Progenitor cell of endocrine pancreas (in vitro differentiated cells): ENCODE measurements at places on chromosomes 2 and 18. TPM values are rescaled to one million over a fixed set of nuclear protein-coding genes. Genes with fewer than 3 reads are reported as not detected.

The GALR1 gene
- total RNA-seq = 2.9 and 4.0 TPM in 2 replicates

DNA sequence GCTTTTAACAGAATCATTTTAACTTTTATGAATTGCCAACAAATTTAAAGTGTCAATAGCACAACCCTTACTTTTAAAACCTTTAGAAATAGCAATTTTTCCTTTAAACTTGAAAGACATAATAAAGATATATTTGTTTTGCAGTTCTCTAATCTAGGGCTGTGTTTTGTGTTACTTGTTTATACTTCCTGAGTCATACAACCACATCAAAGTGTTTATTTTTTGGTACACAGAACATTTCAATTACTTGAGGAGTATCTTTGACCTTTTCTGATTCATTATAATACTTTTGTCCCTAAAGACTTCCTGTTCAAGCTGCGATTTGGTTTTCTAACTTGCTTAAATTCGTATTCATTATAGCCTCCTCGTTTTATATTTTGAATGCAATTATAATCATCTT lies 21.8 kb downstream of the TYW5 start:
- peaks cover 8% of the 10 kb centered on the region for H3K4me1 ChIP-seq
- peaks cover 14% of the 10 kb centered on the region for H3K36me3 ChIP-seq
- DNase-seq = no peak

DNA sequence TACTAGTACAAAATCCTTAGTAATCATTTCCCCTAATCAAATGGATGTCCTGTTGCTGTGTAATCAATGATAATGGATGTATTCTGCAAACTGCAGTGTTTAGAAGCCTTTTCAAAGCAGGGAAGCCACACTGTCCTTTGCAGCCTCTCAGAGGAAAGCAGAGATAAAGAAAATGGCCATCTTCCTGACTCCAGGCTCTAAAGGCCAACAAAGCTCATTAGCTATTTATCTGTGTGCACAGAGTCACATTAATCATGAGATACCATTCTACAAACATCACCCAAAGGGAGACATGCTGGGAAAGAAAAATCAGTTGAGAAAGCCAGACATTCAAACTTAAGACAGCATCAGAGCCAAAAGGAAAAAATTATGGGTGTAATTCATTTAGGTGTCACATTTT lies 165.0 kb downstream of the RAD51AP2 start:
- peaks cover 19% of the 10 kb centered on the region for H3K4me1 ChIP-seq
- DNase-seq = no peak

DNA sequence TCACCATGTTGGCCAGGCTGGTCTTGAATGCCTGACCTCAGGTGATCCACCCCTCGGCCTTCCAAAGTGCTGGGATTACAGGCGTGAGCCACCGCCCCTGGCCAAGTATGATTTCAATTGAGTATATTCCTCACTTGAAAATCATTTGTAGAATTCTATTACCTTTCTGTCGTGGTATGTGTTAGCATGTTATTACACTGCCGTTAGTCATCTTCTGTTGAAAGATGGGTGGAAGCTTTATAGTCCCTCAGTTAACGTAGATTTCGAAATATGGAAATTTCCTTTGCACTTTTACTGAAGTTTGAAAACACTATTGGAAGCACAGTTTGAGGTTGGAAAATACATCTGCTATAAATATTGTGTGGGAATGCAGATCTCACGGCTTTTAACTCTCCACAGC lies 14.7 kb downstream of the NIFK start:
- peaks cover 1% of the 10 kb centered on the region for H3K36me3 ChIP-seq
- H3K27ac ChIP-seq = no peak overlapping the region
- H3K4me3 ChIP-seq = no peak overlapping the region
- no peaks in the 10 kb centered on the region for H3K4me1 ChIP-seq
- DNase-seq = no peak

The SULT1C3 gene
- total RNA-seq = not detected in 2 replicates

DNA sequence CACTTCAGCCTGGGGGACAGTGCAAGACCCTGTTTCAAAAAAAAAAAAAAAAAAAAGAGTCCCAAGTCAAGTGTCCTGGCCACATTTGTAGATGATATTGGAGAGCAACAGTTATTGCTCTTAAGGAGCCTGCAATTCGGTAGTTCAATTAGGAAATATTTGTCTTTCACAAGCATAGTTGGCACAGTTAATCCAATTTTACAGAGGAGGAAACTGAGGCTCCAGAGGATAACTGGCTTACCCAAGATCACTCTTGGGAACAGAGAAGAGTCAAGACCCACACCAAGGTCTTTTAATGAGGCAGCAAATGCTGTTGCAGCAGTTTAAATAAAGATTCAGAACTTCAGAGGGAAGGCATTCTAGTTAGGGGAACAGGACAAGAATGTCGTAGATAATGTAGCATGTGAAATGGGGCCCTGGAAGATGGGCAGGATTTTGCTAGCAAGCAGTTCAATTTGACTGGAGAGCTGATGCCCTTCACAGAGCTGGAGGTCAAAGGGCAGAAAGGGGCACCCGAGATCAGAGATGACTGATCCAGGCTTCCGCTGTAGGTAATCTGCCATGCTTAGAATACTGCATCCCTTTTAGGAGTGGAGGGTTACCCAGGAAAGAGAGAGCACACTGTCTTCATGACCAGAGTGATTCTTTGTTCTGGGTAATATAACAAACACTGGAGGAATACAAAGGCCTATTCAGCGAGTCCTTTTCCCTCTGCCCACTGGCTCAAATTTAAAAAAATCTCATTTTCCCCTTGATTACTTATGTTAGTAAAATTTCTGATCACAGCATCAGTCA lies 3.0 kb downstream of the NPC1 start:
- DNase-seq = no peak
- peaks cover 3% of the 10 kb centered on the region for H3K36me3 ChIP-seq
- H3K4me1 ChIP-seq = peaks cover 24% of the 10 kb centered on the region
- peaks cover 12% of the 10 kb centered on the region for H3K27me3 ChIP-seq

The TSGA10 gene
- 12.3 and 13.8 TPM in 2 replicates for total RNA-seq

DNA sequence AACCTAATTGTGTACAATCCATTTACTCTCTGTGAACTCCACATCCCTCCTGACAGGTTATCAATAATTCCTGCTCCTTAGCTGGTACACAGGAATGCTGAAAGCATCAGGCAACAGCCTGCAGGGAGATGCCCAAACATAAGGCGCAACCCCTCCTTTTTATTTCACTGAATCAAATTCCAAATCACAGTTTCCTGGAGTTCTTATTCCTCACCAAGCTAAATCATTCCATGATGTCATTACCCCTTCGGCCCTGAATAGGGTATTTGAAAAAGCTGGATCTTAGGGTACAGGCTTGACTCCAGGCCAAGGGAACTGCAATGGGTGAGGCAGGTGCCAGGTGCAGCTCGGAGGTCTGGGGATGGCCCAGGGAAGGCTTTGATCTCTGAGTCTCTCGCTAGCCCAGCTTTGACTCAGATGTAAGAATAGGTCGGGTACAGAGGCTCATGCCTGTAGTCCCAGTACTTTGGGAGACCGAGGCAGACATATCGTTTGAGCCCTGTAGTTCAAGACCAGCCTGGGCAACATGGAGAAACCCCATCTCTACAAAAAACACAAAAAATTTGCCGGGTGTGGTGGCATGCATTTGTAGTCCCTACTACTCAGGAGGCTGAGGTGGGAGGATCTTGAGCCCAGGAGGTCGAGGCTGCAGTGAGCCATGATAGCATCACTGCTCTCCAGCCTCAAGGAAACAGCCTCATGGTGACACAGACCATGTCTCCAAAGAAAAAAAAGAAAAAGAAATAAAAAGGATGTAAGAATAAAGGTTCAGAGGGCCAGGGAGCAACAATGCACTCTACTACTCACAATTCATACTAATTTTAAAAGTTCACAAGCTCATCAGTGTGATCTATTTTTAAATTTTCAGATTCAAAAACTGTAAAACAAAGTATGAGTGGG lies 6.8 kb downstream of the FHL2 start:
- no peak overlapping the region for H3K27ac ChIP-seq
- no peak for DNase-seq
- no peaks in the 10 kb centered on the region for H3K36me3 ChIP-seq
- H3K27me3 ChIP-seq = peaks cover 16% of the 10 kb centered on the region

GRCh38 chr2:212958133-212958532 lies 193.3 kb downstream of the IKZF2 start:
- no peak overlapping the region for H3K27ac ChIP-seq
- H3K27me3 ChIP-seq = no peaks in the 10 kb centered on the region
- no peaks in the 10 kb centered on the region for H3K36me3 ChIP-seq
- H3K4me1 ChIP-seq = peaks cover 2% of the 10 kb centered on the region
- no peak for DNase-seq
- H3K4me3 ChIP-seq = no peak overlapping the region

The HK2 gene
- total RNA-seq = 18.2 and 20.0 TPM in 2 replicates

- no peak overlapping the region for H3K27ac ChIP-seq
- H3K27me3 ChIP-seq = peaks cover 3% of the 10 kb centered on the region
- H3K4me1 ChIP-seq = peaks cover 5% of the 10 kb centered on the region
- no peak overlapping the region for H3K4me3 ChIP-seq
- DNase-seq = no peak
These were observed 96.8 kb downstream of the ADD2 start for GRCh38 chr2:70671092-70671675.

DNA sequence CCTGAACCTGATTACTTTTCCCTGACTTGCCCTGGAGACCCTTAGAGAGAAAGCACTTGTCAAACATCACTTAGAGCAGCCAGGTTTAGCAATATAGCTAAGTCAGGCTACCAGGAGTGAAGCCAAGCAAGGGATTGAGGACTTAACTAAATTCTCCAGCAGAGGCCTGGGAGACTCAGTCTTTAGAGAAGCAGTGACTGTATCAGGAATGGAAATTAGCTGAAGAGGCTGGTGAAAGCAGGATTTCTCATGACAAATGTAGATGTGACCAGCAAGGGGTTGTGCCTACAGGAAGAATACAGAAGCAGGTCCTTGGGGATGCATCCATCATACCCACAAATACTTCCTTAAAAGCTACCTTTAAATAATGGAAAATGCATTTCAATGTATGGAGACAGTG lies 368.9 kb upstream of the MEIS1 start:
- H3K27me3 ChIP-seq = peaks cover 7% of the 10 kb centered on the region
- H3K36me3 ChIP-seq = no peaks in the 10 kb centered on the region
- H3K4me3 ChIP-seq = no peak overlapping the region
- H3K27ac ChIP-seq = no peak overlapping the region
- no peak for DNase-seq
- H3K4me1 ChIP-seq = peaks cover 10% of the 10 kb centered on the region

DNA sequence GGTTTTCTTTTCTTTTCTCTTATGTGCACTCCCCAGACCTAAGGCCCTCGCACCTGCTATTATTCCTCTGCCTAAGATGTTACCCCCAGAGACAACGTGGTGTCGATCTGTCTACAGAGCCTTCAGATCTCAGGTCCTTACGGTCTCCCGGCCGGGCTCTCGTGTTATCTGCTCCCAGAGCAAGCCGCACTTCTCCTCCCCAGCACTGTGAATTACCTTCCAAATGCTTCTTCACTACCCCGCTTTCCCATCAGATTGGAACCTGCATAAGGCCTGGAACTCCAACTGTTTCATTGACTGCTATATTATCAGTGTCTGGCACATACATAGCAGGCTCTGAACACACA lies 71.2 kb upstream of the ODC1 start:
- peaks cover 2% of the 10 kb centered on the region for H3K36me3 ChIP-seq
- no peak overlapping the region for H3K4me3 ChIP-seq
- H3K4me1 ChIP-seq = no peaks in the 10 kb centered on the region
- H3K27ac ChIP-seq = no peak overlapping the region
- H3K27me3 ChIP-seq = peaks cover 7% of the 10 kb centered on the region
- DNase-seq = no peak

The TRIM43 gene
- not detected in 2 replicates for total RNA-seq

The SPTBN1 gene
- 283 and 287 TPM in 2 replicates for total RNA-seq

GRCh38 chr2:36562240-36562639 lies 35.7 kb downstream of the FEZ2 start:
- H3K36me3 ChIP-seq = peaks cover 24% of the 10 kb centered on the region
- no peak for DNase-seq
- H3K27me3 ChIP-seq = no peaks in the 10 kb centered on the region
- no peak overlapping the region for H3K27ac ChIP-seq

- no peak for DNase-seq
- H3K36me3 ChIP-seq = no peaks in the 10 kb centered on the region
- no peak overlapping the region for H3K4me3 ChIP-seq
- H3K27ac ChIP-seq = no peak overlapping the region
These were observed 57.0 kb downstream of the ICOS start for GRCh38 chr2:203993560-203993959.

The DNAJC5G gene
- not detected in 2 replicates for total RNA-seq

GRCh38 chr2:203338322-203338721 lies 10.1 kb downstream of the ABI2 start:
- H3K27ac ChIP-seq = no peak overlapping the region
- H3K4me1 ChIP-seq = peaks cover 3% of the 10 kb centered on the region
- H3K36me3 ChIP-seq = peaks cover 20% of the 10 kb centered on the region
- DNase-seq = no peak

- H3K27ac ChIP-seq = no peak overlapping the region
- DNase-seq = peak; percentile 24
- H3K36me3 ChIP-seq = no peaks in the 10 kb centered on the region
- H3K27me3 ChIP-seq = peaks cover 2% of the 10 kb centered on the region
- H3K4me1 ChIP-seq = no peaks in the 10 kb centered on the region
These were observed 26.0 kb upstream of the IL37 start for GRCh38 chr2:112884869-112885505.

DNA sequence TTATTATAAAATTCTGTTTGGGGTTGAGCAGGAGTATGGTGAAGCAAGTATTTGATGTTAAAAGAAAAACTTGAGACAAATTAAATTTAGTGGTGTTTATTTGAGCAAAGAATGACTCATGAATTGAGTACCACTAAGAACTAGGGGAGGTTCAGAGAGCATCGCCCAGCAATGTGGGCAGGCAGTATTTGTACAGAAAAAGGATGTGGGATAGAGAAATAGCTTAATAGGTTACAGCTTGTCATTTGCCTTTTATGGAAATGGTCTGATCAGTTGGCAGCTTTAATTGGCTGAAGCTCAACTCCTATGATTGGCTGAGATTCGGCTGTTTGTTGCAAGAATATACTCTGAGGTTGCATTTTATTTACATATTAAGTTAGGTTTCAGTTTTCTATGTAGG lies 68.2 kb downstream of the LRATD1 start:
- H3K4me1 ChIP-seq = no peaks in the 10 kb centered on the region
- no peaks in the 10 kb centered on the region for H3K27me3 ChIP-seq
- DNase-seq = no peak
- no peak overlapping the region for H3K27ac ChIP-seq

DNA sequence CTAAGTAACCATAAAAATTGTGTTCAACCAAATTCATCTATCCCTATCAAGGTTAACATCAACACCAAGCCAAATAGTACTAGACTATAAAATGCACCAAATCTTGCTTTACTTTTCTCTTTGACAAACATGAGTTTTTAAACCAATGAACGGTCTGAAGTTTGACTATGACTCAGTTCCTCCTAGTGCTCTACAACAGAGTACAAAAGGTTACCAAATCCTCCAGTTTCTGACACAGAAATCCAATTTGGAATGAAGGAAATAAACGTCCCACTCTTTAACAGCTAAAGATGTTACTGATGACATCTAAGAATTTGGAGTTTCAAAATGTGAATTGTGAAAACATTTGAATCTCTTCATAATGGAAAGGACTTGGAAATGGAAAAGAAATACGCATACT lies 11.8 kb upstream of the ACVR1 start:
- H3K27me3 ChIP-seq = no peaks in the 10 kb centered on the region
- peaks cover 3% of the 10 kb centered on the region for H3K4me1 ChIP-seq
- no peaks in the 10 kb centered on the region for H3K36me3 ChIP-seq
- DNase-seq = no peak
- no peak overlapping the region for H3K4me3 ChIP-seq

- no peaks in the 10 kb centered on the region for H3K4me1 ChIP-seq
- no peaks in the 10 kb centered on the region for H3K27me3 ChIP-seq
- peaks cover 1% of the 10 kb centered on the region for H3K36me3 ChIP-seq
- peak overlapping the region; percentile 72 for H3K27ac ChIP-seq
- no peak for DNase-seq
These were observed 202.1 kb downstream of the RNF144A start for GRCh38 chr2:7119132-7119835.
